ELR (cell line): ENCODE measurements at places on chromosomes 13 and 19.
A peak's percentile ranks its signal among the peaks of the same experiment; 100 is the strongest.

GRCh38 chr19:45253396-45254027, 2.4 kb downstream of the MARK4 start:
- peak; percentile 24 for DNase-seq

- no peak for DNase-seq
Observed at GRCh38 chr19:1860821-1861598, 2.4 kb downstream of the KLF16 start.

- no peak for DNase-seq
Observed at GRCh38 chr19:42006569-42006968, 12.5 kb upstream of the ATP1A3 start.

DNA sequence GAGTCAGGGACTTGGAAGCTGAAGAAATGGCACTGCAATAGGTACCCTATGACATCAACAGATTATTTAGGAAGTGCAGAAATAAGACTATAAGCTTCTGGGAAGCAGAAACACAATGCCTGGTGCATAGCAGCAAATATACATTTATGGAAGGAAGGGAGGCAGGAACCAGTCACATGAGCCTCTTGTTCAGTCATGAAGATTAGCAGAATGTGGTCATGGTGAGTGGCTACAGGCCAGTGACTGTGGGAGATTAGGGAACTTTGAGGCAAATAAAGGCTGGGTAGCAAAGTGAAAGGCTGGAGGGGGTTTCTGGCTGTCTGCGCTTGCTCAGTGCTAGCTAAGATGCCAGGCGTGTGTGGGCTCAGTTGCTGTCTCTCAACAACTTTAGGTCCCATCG, 96.3 kb downstream of the EPSTI1 start:
- DNase-seq = no peak

DNA sequence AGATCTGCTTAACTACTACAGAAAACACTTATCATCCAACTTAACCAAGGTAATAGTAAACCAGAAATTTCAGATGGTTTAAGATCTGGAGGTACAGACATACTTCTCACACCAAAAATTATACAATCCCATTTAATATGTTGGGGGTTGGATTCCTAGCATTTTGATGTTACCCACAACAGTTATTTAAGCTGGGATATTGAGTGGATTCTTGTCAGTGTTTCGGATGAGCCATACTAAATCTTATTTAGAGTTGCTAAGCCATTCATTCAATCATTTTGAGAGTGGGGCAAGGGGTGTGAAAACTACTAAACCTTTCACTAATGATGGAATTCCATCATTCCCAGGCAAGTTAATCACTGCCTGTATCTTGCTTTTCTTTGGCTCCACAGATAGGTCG, 40.6 kb downstream of the KATNAL1 start:
- DNase-seq = no peak

DNA sequence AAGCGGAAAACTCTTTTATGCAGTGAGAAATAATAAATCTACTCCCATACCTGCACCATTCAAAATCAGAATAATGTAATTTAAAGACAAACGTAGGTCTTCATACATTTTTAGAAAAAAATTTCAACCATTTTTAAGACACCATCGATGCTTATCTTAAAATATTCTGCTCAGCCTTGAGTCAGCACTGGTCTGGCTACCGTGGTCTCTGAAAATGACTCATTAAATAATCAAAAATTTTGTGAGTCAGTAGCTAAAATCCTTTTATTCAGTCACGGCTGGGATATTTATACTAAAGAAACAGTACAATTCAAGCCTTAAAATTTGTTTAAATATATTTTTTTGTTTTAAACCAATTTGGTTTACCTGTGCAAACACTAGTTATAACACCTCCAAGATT, 2862.8 kb upstream of the PCDH20 start:
- peak; percentile 85 for DNase-seq

GRCh38 chr13:32600890-32601289, 14.6 kb downstream of the PDS5B start:
- DNase-seq = no peak

DNA sequence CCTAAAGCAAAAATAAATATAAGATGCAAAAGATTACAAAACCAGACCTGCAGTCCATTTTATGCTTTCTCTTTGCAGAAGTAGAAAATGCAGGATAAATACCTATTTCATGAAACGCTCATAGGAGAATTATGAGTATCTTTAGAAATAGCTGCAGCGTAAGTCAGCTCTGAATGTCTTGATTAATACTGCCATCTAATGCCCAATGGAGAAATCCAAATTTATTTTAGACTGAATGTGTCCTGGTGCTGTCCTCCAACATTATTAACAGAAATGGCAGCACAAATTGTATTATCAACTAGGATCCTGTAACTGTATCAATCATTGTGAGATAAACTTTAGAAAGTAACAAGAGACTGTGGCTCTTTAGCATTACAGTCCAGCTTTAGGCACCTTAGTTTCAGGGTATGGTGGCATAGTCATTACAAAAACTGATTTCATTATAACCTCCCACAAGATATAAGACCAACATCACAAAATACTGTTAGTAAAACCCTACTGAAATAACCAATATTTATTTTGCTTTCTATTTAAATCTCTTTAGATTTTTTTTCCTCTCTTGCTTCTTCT, 162.1 kb upstream of the MIR17HG start:
- DNase-seq = peak; percentile 45

GRCh38 chr19:32802840-32803239, 66.7 kb downstream of the SLC7A9 start:
- no peak for DNase-seq

DNA sequence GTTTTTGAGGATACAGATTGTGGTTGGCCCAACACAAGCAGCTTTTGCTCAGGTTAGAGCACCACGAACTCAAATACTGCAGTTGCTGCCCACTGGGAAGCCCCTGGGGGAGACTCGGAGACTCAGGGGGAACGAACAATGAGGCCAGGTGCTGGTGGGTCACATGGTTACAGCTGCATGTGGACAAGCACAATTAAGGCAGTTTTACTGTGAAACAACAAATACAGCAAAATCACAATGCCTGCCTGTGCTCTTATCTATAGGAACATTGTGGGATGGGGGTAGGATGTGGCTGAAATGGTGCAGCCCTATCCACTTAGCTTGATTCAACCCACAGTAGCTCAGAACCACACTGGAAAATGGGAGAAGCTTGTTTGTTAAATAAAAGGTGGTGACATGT, 119.7 kb upstream of the SPATA13 start:
- no peak for DNase-seq

DNA sequence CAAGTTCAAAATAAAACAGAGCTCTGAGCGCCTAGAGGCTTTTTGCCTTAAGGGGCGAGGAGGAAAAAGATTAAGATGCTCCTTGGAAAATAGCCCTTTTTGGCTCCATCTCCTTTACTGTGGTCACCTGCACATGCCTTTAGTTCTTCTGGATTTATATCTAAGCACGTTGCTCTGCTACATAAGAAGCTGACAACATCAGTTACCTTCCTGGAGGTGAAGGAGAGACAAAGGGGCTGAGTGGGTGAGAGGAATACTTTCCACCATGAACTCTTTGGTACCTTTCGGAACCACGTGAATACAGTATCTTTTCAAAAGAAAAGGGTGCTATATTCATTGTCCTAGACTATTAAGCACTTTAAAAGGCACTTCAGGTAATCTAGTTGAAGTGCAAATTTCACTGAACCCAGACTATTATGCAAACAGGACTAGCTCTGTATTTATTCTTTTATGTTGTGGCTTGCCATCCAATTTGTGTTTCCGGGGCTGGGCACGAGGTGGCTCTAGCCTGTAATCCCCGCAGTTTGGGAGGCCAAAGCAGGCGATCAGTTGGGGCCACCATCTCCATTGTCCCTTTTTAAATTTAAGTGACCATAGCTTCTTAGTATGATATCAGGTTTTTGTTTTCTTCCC, 201.5 kb downstream of the TM9SF2 start:
- no peak for DNase-seq

GRCh38 chr19:48290401-48290770, 20.5 kb downstream of the ZNF114 start:
- DNase-seq = peak; percentile 86

GRCh38 chr19:41420101-41420880, 6.9 kb downstream of the B3GNT8 start:
- no peak for DNase-seq

DNA sequence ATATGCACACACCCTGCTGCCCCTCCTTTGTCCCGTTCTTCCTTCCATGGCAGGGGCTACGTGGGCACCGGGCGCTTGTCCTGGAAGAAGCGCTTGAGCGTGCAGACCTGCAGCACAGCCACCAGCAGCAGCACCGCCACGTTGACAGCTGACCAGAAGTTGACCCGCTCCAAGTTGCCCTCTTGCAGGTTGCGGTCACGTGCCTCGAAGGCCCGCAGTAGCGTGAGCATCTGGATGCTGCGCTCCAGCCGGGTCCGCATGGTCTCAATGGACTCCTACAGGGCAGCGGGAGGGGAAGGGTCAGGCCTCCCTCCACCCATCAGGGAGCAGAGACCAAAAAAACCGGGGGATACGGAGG, 3.1 kb downstream of the TMED1 start:
- DNase-seq = no peak

GRCh38 chr19:1189419-1189818, 15.4 kb upstream of the SBNO2 start:
- peak; percentile 61 for DNase-seq

- DNase-seq = no peak
Observed at GRCh38 chr13:97967226-97967625, 13.8 kb downstream of the IPO5 start.

GRCh38 chr13:64525687-64526086, 2704.4 kb downstream of the PCDH9 start:
- no peak for DNase-seq

GRCh38 chr13:36530050-36530789, 97.9 kb downstream of the CCNA1 start:
- DNase-seq = no peak

DNA sequence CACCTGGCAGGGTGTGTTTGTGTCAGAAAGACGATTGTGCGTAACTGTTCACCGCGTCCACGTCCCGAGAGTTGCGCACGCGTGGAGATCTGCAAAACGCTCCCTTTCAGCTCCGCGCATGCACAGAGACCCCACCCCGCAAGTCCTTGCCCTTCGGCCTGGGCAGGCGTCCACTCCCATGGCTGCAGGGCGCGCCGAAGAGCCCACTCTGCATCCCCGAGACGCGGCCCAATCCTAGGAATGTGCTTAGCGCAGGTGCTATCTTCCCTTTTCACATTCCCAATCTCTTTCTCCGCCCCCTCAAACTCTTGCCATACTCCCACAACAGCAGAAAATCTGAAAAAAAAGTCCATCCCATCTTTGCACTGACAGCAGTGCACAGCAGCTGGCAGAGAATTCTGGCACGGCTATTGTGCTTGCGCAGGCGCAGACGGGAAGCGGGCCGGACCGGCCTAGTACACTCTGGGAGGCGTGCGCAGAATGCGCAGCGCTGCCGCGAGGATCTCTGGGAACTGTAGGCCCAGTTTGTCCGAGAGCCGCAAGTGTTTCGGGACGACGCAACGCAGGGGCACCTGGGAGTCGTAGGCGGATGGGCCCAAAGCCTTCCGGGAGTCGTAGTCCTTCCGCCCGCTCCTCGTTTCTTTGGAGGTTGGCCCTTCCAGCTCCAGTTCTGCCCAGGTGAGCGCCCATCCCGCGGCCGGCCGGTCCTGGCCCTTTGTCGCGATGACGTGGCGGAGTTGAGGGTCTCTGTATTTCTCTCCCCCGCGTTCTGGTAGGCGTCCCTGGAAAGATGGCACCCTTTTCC, 23.1 kb downstream of the ZNF175 start:
- peak; percentile 96 for DNase-seq

DNA sequence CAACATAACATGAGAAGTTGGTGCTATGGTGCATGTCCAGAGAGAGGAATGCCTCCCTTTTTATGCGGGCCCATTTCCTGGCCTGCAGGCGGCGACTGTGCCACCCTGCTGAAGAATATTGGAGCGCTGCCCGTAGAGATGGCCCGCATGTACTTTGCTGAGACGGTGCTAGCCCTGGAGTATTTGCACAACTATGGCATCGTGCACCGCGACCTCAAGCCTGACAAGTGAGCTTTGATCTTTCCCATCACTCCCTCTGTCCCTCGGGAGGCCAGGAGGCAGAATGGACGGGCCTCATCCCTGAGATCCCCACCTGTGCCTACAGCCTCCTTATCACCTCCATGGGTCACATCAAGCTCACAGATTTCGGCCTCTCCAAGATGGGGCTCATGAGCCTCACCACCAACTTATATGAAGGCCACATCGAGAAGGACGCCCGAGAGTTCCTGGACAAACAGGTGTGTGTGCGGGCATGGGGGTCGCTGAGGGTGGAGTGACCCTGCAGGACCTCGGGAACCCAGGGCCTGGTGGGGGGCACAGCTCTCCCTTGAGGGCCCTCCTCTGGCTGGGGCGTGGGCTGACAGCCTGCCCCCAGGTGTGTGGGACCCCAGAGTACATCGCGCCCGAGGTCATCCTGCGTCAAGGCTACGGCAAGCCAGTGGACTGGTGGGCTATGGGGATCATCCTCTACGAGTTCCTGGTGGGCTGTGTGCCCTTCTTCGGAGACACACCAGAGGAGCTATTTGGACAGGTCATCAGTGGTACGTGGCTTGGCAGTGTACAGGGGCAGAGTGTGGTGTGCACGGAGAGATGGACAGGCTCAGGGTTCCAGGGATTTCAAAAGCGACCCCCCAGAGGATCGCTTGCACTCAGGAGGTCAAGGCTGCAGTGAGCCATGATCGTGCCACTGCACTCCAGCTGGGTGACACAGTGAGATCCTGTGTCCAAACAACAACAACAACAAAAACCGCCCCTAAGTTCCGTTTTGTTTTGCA, 16.2 kb downstream of the DNASE2 start:
- DNase-seq = no peak

DNA sequence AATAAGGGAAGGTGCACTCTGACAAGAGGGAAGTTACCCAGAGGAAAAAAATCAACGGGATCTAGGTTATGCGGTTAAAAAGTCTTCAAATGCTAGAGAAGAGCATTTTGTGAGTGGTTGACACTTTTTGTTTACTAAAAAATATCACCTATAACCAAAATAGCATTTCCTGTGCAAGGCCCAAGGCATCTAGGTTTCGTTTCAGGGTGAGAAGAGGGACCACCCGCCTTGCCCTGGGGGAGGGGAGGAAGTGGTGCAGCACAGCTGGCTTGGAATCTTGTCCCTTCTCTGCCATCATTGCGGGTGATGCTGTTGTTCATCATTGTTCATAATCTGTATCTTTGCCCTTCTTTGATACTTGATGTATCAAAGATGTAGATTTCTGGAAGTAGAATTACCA, 80.6 kb downstream of the NUFIP1 start:
- DNase-seq = no peak

DNA sequence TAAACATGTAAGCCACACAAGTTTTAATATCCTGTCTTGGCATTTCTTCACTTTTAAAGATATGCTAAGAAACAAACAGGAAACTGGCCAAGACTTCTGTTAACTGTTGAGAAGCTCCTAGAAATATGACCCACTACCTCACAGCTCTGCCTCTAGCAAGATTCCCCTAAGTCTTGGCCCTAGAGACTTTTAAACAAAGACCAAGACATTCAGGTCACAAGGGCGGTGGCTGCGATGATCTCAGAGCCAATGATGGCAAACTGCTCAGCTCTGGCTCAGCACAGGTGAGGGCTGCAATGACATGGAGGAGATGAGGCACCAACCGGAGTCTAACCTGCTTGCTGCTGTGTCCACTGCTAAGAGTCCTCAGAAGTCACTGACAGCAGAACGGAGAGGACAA, 114.8 kb downstream of the SUCLA2 start:
- no peak for DNase-seq
